Activated CD8-positive, alpha-beta T cell treated with anti-CD3 and anti-CD28 coated beads for 36 hours (primary cell): ENCODE measurements at places on chromosomes 7 and 10. TPM values are rescaled to one million over a fixed set of nuclear protein-coding genes. Genes with fewer than 3 reads are reported as not detected.

The ZNF25 gene
- 8.8 TPM for total RNA-seq

The CNTNAP2 gene
- total RNA-seq: not detected

The SBDS gene
- 63.7 TPM for total RNA-seq

The ATG9B gene
- total RNA-seq: 12.6 TPM

The NPS gene
- not detected for total RNA-seq

The CYP26C1 gene
- total RNA-seq: not detected

The DPYSL4 gene
- total RNA-seq: 20.9 TPM

The SPDYE16 gene
- 0.20 TPM for total RNA-seq

The TMEM139 gene
- 2.0 TPM for total RNA-seq

The SAMD9 gene
- 13.6 TPM for total RNA-seq

The MEOX2 gene
- not detected for total RNA-seq

The DNMBP gene
- total RNA-seq: 2.6 TPM

The CALML5 gene
- not detected for total RNA-seq

The FRA10AC1 gene
- 15.1 TPM for total RNA-seq

The PDE1C gene
- not detected for total RNA-seq

The CYP3A4 gene
- not detected for total RNA-seq

The CCDC146 gene
- 2.1 TPM for total RNA-seq

The CALHM3 gene
- total RNA-seq: not detected

The SRRM3 gene
- total RNA-seq: not detected

The C7orf25 gene
- total RNA-seq: 2.4 TPM

The CPVL gene
- not detected for total RNA-seq

The COBL gene
- not detected for total RNA-seq

The ZNF746 gene
- 12.6 TPM for total RNA-seq

The H2BK1 gene
- not detected for total RNA-seq

The CCDC3 gene
- total RNA-seq: not detected

The ASB10 gene
- not detected for total RNA-seq

The MCM10 gene
- 65.4 TPM for total RNA-seq

The TUBB8 gene
- not detected for total RNA-seq

The KAZALD1 gene
- 0.72 TPM for total RNA-seq

The KLF14 gene
- total RNA-seq: not detected

The AIFM2 gene
- 8.2 TPM for total RNA-seq

The SPDYE11 gene
- not detected for total RNA-seq

The ACHE gene
- total RNA-seq: 0.25 TPM

The AKR1C8 gene
- total RNA-seq: not detected

The MGAM2 gene
- total RNA-seq: not detected
